ENCODE measurements at places on chromosomes 12 and 14. TPM values are rescaled to one million over a fixed set of nuclear protein-coding genes. Genes with fewer than 3 reads are reported as not detected.

TNS2 gene
- polyA plus RNA-seq: 102 TPM

SAMD15 gene
- 8.0 TPM for polyA plus RNA-seq

DDX11 gene
- 86.3 TPM for polyA plus RNA-seq

DNA sequence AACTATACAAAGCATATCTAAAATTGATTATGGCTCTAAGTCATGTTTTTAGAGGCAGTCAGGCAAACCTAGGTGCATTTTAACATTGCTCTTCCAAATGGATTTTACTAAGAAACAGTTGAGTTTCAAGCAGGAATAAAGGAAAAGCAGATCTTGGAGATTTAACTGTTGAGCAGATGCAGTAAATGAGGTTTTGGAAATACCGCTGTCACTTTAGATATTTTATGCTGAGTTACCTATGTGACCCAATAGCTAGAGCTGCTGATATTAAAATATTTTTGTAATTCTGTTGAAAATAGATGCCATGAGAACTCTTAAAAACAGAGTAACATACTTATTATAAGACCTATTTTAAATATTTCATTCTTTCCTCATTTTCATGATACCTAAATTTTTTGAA is 181.4 kb downstream of the SYT1 start:
- DNase-seq: no peak

DNA sequence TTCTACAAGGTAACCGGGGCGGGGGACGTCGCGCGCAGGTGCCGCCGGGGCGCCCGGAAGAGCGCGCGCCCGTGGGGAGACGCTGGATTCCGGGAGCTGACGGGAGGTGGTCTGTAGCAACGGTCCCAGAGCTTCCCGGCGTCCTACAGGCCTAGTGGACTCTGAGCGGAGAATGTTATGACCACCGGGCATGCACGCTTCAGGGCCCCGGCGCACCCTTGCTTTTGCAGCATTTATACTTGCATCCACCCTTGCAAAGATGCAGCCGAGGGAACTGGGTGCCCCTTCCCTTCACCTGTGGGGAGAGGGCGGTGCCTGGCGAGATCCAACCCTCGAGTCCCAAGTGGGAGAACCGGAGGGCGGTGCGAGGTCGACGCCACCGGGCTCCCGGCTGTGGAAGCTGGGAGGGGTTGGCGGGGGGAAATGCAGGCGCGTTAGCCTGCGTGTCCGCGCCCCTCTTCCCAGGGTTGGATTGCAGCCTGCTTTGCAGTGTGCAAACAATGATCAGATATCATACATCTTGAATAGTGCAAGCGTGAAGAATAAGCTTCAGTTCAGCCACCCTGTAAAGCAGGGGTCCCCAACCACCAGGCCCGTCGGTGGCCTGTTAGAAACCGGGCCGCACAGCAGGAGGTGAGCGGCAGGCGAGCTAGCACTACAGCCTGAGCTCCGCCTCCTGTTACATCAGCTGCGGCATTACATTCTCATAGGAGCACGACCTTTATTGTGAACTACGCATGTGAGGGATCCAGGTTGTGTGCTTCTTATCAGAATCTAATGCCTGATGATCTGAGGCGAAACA is 576 bp downstream of the ERP29 start:
- DNase-seq: peak; percentile 42

GRCh38 chr12:57066245-57066644 is 12.3 kb downstream of the NEMP1 start:
- no peak for DNase-seq

GRCh38 chr14:104106471-104106991 is 21.0 kb downstream of the ASPG start:
- no peak for DNase-seq

Measured in renal pelvis (tissue), 12 donors.